ENCODE measurements at places on chromosomes 6 and 20.

- no peak for DNase-seq
These were observed 340.7 kb downstream of the LMBRD1 start for GRCh38 chr6:69456086-69456485.

GRCh38 chr6:82890240-82890639 lies 175.4 kb downstream of the UBE3D start:
- DNase-seq = no peak

GRCh38 chr20:12241065-12241464 lies 323.4 kb downstream of the BTBD3 start:
- no peak for DNase-seq

DNA sequence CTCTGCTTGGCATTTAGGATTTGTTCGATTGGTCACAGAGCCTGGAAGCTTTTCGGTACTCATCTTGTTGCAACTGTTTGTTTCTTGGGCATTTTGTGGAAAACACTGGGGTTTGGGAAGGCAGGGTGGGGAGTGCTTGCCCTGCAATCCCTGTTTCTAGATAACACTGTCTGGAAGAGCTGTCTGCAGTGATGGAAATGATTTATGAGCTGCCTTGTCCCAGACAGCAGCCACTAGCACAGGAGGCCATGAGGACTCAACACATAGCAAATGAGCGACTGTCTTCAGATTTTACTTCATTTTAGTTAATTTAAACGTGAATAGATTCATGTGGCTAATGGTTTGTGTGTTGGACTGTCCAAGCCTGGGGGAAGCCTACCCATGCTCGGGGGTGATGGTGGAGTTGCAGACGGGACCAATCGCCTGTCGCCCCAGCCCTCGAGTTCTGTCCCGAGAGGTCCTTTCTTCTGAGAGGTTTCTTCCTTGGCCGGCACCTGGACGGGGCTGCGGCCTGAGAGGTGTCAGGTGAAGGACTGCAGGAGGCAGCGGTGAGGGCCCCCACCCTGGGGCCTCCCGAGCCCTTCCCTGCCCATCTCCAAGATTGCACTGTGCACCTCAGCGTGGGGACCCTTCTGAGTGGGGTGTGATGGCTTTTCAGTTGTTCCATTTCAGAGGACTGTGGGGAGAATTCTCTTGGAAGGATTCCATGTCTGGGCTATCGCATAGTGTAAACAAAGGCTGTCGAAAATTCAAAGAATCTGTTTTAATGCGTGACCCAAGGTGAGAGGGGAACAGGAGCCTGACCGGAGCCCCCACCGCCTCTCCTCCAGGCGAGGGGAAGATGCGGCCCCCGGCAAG lies 55.4 kb downstream of the SMOC2 start:
- no peak for DNase-seq

GRCh38 chr6:87257565-87257964 lies 64.8 kb upstream of the SMIM8 start:
- no peak for DNase-seq

DNA sequence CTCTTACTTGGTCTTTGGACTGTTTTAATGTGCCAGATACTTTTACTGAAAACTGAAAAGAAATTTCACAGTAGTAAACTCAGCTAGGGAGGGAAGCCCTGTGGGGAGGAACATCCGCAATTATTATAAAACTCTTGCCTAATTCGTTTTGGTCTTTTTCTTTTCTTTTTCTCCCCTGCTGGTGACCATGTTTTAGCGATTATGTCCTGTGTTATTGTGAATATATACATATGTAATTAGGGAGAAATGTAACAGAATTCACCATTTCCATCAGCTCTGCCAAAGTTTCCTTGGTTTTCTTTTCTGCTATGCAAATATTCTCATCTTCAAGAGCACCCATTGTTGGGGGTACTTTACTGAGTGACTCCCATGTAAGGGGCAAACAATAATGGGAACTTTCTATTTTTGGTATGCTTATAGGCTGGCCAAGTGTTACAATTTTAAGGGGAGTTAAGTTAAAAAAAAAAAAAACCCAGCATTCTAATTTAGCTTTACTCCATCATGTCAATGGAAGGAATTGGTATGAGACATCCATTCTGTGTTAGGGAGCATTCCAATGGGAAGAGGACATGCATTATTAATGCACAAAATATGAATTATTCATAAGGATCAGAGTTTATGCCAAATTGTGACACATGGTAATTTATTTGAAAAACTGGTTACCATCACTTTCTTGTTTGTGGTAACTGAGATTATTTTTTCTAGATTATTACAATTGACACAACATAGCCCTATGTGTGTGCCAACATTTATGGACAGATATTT lies 2.0 kb downstream of the DOK5 start:
- no peak for DNase-seq

- no peak for DNase-seq
These were observed 938.1 kb upstream of the EPHA7 start for GRCh38 chr6:94357381-94357980.

GRCh38 chr6:113879186-113880096 lies 22.3 kb downstream of the MARCKS start:
- no peak for DNase-seq

DNA sequence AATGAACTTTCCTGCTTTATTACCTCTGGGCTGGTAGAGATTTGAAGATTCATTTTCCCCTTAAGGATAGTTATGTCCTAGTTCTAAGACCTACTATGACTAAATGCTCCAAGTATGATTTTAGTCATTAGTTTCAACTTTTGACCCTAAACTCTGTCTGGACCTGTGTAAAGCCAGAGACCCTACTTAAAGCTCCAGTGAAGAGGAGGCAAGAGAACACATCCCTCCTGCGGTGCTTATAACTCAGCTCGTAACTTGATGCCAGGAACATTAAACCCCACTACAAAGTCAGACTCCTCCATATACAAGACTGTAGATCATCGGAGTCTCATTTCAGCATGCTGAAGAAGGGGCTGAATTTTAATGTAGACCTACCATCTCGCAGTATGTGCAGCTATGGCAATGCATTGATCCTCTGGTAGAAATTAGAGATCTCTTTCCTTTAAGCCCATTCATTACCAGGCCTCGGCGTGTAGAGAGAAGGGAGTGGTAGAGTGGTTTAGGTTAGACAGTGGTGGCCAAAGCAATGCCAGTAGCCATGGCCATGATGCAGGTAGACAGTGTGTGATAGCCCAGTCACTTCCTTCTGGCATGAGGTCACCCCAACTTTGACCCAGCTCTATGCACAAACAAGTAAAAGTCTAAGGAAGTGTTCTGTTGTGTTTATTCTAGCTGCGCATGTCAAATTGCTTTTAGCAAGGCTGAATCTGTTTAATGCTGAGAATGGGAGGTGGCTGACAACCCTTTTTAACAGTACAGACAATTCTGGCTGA lies 34.8 kb upstream of the MYB start:
- DNase-seq = no peak

DNA sequence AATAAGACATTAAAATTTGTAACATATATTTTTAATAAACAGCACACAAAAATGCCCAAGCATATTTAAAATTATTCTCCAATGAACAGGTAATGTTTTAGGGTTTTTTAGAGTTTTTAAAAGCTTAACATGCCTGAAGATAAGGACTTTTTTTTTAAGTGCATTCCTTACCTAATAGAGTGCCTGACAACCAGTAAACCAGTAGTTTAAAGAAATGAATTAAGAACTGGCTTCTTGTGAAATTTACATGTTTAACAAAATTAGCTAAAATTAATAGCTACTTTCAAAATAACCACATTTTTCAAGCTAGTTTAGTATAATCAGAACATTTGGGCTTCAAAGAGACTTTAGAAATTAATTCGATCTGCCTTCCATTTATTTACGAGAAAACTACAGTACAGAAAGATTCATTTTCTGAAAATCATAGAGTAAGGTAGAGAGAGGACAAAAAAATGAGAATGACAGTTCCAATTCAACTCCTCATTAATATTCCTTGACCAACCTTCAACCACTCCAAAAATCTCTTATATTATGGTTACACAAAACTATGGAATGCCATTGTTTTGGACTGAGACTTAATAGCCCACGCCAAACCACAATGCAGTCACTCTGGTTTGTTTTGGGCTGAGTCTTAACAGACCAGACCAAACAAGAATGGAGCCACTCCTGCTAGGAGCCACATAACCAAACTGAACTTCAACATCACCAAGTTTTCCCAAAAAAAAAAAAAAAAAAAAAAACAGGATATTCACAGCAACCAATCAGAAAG lies 5.7 kb upstream of the PLN start:
- no peak for DNase-seq

GRCh38 chr6:79048611-79049010 lies 29.4 kb downstream of the PHIP start:
- DNase-seq = no peak

GRCh38 chr6:142913511-142914047 lies 31.4 kb downstream of the HIVEP2 start:
- DNase-seq = no peak

DNA sequence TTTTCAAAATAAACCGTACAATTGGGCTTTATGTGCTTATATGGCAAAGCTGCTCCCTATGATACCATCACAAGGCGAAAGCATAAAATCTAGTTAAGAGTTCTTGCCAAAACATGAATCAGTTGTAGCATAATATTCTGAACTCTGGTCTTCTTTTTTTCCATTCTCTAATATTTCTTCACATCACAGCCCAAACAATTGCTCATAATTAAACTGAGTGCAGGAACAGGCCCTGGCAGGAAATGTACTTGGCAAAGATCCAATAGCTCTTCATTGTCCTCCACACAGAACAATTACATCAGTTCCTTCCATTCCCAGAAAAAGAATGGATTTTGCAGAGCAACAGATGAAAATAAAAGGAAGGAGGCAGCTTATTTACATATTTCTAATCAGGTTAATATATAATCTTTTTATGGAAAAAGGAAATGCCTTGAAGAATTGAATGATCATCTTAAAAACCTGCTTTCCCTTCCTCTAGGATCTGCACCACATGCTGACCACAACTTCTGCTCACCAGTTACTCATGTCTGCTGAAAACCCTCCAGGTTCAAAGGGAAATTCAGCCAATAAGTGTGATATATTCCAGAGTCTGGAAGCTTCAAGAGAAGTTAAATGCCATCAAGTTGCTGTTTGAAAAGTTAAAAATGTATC lies 123.3 kb upstream of the COL21A1 start:
- no peak for DNase-seq

DNA sequence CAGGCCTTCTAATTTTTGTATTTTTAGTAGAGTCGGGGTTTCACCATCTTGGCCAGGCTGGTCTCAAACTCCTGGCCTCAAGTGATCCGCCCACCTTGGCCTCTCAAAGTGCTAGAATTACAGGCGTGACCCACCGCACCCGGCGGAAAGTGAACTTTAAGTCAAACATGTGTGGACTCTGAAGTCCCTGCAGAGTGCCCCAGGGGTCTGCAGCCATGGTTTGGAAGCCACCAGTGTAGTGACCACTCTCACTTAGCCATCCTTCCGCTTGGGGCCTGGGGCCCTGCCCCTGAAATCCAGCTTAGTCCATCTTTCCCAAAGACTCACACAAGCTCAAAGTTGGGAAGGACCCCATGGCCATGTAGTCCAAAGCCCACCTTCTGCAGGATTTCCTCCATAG lies 164.5 kb downstream of the GRM4 start:
- DNase-seq = no peak

DNA sequence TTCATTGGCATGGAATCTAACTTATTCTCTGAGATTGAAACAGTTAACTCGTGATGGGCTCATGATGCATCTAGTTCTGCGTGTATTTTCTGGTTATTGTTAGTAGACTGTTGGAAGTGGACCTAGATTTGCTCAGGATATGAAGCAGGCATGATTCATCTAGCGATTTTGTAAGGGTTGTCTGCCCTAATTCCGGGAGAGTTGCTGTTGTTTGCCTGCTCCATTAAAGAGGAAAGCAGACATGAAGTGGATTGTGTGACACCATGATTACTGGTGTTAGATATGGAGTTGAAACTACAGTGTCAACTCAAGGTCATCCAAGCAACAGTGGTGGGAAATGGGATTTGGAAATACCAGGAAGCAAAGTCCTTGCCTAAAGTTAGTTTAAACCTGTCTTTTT lies 41.0 kb downstream of the SOX4 start:
- no peak for DNase-seq

DNA sequence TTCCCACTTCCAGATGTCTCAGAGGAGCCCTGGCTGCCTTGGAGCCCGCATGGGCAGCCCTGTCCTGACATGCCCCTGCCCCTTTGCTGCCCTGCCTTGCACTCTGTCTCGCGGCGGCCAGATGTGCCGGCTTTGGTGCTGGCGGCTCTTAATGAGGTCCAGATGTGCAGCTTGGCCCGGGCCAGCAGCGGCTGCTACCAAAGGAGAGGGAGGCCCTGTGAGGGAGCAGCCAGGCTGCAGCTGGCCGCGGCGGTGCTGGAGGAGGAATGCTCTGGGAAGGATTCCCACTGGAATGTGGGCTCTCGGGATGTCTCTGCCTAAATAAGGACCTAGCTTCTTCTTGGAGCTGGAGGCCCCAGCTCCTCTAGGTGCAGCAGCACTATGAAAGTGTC lies 72.4 kb downstream of the FGD2 start:
- peak; percentile 80 for DNase-seq

DNA sequence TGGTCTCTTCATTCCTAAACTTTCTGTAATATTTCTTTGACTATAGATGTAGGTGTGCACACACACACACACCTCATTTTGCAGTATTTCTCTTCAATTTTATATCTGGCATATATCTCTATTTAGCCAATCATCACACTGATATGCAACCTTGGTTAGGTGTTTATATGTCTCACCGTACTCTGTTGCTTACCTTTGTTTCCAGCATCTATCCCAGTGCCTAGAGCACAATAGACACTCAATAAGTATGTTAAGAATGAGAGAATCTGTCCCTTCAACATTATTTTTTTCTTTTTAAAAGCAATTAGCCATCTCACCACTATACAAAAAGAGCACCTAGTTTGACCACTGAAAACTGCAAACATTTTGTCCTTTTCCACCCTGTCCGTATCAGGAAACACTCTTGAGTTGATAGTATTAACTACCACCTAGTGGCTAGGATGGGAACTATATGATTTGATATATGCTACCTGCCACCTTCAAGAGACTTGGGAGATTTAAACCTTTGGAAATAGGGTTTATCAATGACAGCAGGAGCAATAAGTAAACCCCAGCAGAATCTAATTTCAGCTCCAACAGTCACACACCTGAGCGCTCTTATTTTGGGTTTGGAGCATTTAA lies 48.7 kb upstream of the RSPO3 start:
- DNase-seq = no peak

DNA sequence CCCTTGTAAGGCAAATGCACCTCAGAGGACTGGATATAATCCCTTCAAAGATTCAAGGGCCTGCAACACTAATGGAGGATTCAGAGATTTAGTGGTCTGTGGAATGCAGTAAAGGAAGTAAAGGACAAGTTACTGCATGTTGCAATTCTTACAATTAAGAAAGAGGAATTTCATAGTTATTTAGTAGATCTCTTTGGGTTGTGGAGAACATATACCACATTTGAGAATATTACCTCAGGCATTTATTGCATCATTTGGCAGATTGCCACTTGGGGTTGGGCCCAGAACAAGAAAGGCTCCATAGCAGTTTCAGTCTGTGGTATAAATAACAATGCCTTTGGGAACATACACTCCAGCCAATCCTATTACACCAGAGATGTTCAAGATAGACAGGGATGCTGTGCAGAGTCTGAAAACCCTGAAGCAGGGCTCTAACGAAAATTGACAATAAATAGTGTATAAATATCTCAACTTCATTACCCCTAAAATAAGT lies 20.9 kb upstream of the EPM2A start:
- DNase-seq = peak; percentile 45

GRCh38 chr6:130027948-130028347 lies 9.6 kb downstream of the L3MBTL3 start:
- DNase-seq = no peak

Data from mesothelial cell of epicardium (in vitro differentiated cells).